Stimulated activated CD4-positive, alpha-beta T cell treated with anti-CD3 and anti-CD28 coated beads, Interleukin-15, amount 100 ng/mL, for 1 hour (primary cell): ENCODE measurements at places on chromosomes 1 and 21.

- DNase-seq, result no peak
These were observed 32.2 kb downstream of the BATF3 start for GRCh38 chr1:212667223-212668139.

GRCh38 chr1:194723067-194723466, 1536.7 kb upstream of the B3GALT2 start:
- DNase-seq, result no peak

DNA sequence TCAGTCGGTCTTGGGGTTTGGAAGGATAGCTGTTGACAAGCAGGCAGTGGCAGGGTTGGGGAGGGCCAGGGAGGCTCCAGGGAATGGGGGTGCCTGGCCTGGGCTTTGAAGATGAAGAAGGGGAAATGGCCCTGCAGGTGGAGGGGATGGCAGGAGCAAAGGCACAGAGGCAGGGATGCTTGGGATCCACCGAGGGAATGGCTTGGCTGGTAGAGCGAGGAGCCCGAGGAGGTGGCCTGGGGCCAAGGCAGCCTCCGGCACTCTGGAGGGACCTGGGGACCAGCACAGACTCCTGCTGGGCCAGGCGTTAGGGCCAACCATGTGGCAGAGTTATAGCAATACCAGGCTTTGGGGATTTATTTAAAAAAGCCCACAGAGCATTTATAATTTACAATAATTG, 62.9 kb upstream of the EDN2 start:
- DNase-seq, result no peak

GRCh38 chr1:55212349-55213150, 2.6 kb downstream of the USP24 start:
- no peak for DNase-seq

DNA sequence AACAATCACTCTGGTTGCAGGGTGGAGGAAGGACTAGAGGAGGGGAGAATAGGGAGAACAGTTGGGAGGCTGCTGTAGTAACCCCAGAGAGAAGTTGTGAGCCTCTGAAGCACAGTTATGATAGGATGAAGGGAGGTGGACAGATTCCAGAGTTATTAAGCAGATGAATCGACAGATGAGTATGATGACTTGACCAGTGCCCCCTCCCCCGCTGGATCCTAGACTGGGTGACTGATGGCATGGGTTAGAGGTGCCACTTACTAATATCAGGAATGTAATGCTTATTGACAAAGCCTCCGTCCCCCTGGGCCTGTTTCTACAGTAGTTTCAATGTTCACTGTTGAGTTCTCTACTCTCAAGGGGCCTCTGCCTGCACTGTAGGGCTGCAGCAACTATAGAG, 14.0 kb upstream of the TIPRL start:
- no peak for DNase-seq

DNA sequence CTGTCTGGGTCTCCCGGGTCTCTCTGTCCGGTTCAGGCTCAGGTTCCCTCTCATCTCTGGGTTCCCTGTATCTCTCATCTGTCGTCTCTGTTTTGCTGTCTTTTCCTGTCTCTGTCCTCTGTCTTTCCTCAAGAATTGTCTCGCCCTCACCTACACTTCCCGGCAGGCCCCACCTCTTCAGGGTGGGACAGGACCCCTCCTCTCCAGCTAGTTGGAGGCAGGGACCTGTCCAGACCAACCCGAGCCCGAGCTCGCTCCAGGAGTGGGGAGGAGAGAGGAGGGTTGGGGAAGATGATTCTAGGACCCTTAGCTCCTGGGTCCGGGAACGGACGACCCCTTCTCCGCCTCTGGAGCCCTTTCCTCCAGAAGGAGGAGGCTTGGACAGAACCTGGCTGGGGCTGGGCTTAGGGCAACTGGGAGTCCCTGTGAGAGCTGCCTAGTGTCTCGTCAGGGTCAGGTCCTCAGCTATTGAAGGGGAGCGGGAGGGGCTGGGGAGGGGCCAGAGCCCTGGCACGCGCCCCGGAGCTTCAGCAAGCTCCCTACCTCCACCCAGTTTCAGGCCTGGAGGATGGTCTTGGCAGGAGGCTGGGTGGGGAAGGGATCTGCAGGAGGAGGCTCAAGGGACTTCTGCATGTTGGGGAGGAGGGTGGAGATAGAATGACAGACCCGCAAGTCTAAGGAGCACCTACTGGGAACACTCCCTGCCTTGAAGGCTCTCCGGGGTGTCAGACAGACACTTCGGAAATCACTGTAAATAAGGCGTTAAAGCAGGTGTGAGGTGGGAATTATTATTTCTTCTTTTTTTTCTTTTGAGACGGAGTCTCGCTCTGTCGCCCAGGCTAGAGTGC, 26.3 kb upstream of the EPB41 start:
- DNase-seq, result no peak

- no peak for DNase-seq
These were observed 52.2 kb downstream of the PLA2G4A start for GRCh38 chr1:186880982-186881381.

- no peak for DNase-seq
These were observed 52.7 kb upstream of the SLC25A33 start for GRCh38 chr1:9486466-9487140.

DNA sequence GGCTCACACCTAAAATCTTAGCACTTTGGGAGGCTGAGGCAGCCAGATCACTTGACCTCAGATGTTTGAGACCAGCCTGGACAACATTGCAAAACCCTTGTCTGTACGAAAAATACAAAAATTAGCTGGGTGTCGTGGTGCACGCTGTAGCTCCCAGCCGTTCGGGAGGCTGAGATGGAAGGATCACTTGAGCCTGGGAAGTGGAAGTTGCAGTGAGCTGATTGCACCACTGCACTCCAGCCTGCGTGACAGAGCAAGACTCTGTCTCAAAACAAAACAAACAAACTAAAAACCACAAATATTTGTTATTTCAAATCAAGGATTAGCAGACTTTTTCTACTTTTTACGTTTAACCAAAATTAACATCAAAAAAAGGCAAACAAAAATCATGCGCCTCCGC, 31.3 kb downstream of the INKA2 start:
- DNase-seq, result no peak

GRCh38 chr1:113792471-113792870, 19.8 kb downstream of the RSBN1 start:
- no peak for DNase-seq

DNA sequence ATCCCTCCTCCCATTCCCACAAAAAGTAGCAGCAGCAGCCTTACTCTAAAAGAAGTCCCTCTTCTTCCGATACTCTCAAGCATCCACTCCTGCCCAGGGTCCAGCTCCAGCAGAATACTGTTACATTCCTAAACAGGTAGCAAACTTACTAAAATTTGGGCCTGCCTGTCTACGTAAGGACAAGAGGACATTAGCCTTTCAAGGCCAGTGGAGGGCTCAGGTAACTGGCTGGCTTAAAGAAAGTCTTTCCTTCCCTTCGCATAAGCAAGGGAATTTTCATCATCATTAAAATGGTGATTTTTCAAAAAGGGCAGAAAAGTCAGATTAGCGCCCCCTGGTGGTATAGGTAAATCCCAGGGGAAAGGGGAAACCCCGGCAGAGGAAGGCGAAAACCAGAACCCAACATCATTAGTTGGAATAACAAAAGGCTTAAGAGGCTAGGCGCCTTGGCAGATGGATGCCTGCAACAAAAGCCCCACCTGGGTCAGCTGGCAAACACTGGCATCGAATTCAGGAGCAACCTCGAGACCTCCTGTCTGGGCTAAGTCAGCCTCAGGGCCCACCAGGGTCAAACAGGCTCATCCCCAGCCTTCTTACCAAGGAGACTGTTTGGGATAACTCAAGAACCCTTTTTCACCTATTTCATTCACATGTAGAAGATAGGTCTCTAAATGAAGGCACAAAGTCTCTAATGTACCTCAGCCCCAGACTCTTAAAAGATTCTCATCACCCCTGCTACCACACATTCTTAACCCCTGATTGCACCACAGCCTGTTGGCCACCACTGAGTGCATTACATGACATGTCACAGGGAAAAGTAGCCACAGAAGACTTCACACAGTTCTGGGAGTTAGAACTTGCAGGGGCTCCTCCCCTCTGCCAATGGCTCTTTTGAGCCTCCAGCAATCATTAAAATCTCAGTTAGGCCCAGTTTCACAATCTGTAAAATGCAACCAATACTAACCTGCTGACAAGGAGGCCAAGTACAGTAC, 36.7 kb downstream of the ERI3 start:
- no peak for DNase-seq

GRCh38 chr1:109997867-109998229, 13.3 kb downstream of the AHCYL1 start:
- no peak for DNase-seq

DNA sequence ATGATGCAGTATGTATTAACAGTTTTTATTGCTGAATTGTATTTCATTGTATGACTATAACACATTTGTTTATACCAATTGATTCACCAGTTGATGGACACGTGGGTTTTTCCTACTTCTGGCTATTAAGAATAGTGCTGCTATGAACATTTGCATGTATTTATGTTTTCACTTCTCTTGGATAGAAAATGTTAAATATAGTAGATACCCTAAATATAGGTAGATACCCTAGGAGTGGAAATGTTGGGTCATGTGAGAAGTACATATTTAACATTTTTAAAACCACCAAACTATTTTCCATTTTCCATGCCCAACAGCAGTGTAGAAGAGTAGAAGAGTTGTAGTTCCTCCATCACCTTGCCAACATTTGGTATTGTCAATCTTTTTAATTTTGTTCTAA, 7.8 kb downstream of the PHTF1 start:
- DNase-seq, result no peak

GRCh38 chr1:228818928-228819630, 83.8 kb downstream of the RHOU start:
- DNase-seq, result no peak

DNA sequence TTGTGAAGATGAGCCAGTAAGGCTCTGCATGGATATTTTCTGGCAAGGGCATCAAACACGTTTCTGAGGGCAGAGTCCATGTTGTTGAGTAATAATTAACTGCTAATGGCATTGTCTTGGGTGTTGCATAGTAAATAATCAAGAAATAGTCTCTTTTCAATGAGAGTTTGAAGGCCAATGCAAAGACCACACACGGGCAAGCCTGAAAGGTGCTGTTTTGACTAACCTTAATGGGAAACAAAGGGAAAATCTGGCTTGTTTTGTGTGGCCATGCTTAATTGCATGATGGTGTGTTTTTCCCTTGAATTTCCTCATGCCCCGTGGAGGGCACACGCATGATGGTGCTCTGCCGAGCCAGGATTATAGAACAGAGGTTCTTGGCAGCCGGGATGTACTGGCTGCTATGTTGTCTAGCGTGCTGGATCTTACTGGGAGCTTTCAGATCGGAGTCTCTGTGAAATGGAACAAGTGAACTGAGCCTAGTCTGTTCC, 127.6 kb downstream of the NOS1AP start:
- DNase-seq, result no peak

DNA sequence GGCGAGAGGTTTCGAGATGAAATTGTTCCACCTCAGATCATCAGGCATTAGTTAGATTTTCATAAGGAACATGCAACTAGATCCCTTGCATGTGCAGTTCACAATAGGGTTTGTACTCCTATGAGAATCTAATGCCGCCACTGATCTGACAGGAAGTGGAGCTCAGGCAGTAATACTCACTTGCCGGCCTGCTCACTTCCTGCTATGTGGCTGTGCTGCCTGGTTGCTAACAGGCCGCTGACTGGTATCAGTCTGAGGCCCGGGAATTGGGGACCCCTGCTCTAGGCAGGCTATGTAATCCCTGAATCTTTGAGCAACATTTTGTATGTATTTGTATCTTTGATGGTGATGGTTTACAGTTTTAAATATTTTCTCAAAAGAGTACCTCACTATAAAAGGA, 32.5 kb downstream of the XKR8 start:
- peak; percentile 20 for DNase-seq
